ENCODE measurements at places on chromosomes 3 and 15.

- no peak for DNase-seq
Observed at GRCh38 chr3:196524527-196524926, 9.4 kb upstream of the SMCO1 start.

DNA sequence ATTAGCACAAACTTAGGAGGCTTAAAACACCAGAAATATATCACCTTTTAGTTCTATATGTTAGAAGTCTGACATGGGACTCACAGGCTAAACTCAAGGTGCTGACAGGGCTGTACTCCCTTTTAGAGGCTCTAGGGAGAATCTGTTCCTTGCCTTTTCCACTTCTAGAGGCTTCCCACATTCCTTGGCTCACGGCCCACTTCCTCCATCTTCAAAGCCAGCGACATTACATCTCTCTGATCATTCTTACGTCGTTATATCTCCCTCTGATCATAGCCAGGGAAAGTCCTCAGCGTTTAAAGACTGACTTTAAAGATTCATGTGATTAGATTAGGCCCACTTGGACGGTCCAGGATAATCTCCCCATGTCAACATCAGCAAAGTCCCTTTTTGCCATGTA is 166.3 kb downstream of the GREM1 start:
- DNase-seq = no peak

GRCh38 chr15:94360251-94360685 is 128.9 kb downstream of the MCTP2 start:
- DNase-seq = no peak

DNA sequence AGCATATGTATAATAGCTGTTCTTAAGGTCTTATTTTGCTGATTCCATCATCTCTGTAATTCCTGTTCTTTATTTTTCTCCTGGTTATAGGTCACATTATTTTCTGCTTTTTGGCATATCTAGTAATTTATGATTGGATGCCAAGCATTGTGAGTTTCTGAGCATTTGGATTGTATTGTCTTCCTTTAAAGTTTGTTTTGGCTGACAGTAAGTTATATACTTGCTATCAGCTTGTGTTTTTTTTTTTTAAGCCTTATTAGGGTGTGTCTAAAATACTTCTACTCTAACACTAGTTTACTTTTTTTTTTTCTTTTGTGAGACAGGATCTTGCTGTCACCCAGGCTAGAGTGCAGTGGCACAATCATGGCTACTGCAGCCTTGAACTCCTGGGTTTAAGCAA is 10.1 kb downstream of the MKRN2 start:
- DNase-seq = no peak

GRCh38 chr3:196974661-196975060 is 6.0 kb upstream of the PIGZ start:
- DNase-seq = no peak

GRCh38 chr3:127676921-127677351 is 4.2 kb downstream of the ABTB1 start:
- DNase-seq = no peak

GRCh38 chr3:143331350-143331749 is 211.8 kb downstream of the CHST2 start:
- DNase-seq = no peak

- DNase-seq = no peak
Observed at GRCh38 chr3:128725547-128726022, 398 bp upstream of the RAB7A start.

DNA sequence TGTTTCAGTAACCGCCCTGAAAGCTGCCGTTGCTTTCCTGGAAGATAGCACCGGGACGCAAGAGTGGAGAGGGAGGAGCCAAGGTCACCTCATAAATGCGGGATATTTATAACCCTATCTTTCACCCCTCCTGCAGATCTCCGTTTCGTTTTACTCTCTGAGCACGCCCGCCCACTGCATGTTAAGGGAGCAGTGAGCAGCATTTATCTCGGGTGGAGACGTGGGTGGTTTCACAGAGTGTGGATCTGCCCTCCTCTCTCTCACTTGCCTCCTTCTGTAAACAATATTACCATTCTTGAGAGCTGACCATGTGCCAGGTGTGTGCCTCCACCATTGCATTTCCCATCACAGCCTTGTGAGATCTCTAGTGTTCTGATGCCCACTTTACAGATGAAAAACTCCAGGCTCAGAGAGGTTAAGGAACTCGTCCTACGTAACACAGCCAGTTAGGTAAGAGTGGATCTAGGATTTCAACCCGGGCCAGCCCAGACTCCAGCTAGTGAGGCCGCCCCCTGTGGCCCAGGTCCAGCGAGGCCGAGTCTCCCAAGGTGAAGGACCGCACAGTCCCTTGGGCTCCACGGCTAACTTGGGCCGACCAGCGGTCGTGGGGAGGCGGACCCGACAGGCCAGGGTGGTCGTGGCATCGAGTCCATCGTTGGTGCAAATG is 16.9 kb upstream of the SEMA4B start:
- DNase-seq = no peak

DNA sequence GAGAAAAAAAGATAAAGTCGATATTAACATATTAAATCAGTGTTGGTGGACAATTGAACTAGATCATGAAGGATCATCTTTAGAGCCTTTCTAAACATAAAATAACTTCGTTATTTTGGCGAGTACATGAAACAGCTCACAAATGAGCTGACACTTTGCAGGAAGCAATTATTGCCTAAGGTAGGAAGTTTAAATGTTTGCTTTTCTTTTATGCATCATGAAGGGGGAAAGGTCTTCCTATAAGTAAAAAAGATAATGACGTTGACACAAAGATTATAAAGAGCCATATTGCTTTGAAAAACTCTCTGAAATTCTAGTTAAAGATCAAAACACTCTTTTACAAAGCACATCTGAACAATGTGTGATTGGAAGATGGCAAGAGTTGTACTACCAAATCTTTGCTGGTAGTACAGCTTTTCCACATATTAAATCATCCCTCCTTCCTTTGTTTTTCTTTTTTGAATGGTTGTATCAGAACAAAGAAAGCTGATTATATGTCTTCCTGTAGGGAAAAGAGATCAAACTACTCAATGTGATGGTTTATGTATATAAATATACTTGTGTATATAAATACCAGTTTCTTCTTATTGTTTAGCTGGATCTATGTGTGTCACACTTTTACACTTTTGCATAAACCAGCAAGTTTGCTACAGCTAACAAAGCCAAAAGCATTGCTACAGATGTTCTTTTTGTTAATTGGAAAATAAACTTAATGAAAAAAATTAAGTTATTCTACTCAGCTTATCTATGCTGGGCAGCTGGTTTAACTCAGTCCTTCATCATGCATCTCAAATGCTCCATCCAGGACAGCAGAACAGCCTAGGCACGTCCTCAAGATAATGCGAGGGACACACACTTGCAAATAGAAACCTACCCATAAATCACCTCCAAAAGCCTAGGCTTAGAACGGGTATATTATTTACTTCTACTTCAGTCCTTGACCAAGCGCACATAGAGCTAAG is 850.8 kb upstream of the ROBO1 start:
- no peak for DNase-seq

DNA sequence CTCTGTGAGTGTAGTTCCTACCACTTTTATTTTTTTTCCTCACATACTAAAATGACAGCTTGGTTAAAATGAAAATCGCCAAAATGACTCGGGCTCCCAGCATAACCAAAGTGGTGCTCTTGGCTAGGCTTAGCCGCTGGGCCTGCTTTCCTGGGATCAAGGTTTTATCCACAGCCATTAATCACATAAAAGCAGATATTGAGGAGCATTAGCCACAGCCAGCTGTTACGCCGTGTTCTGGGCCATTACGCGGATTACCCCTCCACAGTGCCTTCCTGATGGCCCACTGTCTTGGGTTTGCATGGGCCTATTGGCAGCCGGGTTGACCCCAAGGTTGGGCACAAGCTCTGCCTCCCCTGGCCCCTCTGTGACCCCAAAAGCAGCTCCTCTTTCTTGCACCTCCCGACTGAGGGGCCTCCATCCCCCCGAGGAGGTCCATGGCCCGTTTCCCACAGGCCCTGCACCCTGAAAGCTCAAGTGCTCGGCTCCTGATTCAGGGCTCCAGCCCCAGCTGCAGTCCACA is 30.4 kb upstream of the TRPM1 start:
- no peak for DNase-seq

DNA sequence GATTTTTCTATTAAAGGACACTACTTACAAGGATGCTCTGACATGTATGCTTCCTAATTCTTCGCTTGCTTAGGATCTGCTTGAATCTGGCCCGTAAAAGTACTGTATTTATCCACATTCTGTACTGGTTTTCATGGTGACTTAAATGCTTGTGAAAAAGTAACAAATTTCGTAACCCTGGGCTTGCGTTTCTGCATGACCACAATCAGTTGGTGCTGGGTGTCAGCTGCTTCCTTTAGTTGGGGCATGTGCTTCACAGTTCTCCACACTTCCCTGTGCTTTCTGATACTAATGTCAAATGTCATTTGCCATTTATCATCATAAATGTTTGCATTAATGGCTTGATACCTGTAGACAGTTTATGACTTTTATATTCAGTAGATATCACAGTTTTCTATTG is 218.4 kb upstream of the MLF1 start:
- no peak for DNase-seq

- DNase-seq = no peak
Observed at GRCh38 chr15:65777843-65778242, 14.2 kb downstream of the DENND4A start.

DNA sequence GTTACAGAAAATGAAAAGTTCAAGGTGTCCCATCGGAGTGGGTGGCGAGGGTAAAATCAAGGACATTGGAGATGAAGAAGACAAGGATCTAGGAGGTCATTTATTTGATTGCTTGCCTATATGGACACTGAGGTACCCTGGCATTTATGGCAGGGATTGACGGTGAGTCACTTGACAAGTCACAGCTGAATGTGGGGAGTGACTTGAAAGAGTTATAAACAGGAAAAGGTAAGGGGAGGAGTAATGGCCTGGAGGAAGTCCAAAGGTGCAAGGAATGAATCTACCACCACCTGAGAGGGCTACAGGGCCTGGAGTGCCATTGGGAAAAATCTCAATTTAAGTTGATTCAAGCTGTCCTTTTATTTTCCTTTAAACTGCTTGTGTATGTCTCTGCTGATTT is 11.8 kb upstream of the SGO1 start:
- no peak for DNase-seq

GRCh38 chr3:162285259-162285658 is 788.7 kb downstream of the OTOL1 start:
- no peak for DNase-seq

DNA sequence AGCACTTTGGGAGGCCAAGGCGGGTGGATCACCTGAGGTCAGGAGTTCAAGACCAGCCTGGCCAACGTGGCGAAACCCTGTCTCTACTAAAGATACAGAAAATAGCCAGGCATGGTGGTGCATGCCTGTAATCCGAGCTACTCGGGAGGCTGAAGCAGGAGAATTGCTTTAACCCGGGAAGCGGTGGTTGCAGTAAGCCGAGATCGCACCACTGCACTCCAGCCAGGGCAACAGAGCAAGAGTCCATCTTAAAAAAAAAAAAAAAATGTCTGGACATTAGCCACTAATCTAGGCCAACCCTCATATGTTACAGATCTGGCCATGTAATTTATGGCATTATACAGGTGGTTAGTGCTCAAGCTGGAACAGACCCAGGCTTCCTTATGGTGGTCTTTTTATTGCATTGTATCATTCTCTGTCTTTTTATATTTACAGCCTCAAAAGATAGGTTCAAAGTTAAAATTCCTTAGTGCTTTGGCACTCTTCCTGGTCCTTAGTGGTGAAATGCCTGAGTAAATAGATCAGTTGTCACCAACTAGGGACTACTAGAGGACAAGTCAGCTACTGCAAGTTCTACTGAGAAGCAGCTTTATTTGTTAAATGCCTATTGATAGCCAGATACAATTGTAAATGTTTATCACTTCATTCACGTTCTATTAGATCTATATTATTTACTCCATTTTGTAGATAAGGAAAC is 16.0 kb downstream of the STARD9 start:
- DNase-seq = no peak

DNA sequence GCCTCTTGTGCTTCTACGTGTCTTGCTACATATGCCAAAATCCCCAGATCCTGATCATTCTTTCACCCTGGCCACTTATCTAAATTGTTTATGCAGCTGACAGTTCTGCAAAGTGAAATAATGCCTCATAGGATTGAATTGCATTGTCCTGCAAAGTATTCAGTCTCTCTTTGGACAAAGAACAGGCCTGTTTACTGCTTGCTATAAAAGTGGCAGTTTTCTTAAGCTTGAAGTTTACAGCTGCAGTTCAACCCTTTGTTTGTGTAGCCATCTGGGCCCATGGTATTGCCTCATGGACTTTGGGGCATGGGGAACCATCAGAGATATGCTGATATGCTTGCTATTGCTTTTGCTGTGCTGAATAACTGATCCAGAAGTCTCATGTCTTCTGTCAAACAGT is 523.2 kb downstream of the OTOL1 start:
- DNase-seq = no peak

DNA sequence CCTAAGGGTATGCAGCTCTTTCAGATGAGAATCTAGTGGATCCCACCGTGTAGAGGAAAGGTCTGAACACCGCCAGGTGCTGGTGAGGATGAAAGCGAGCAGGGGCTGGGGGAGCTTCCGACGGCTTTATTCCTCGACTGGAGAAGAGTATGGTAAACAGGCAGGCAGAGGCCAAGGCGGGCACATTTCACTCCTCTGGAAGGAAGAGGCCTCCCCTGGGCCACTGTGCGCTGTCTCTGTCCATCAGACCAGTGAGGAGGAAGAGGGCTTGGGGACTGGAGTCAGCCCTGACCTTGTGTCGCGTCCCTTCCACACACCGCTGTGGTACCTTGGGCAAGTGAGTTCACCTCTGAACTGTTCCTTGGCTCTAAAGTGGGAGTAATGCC is 4.2 kb downstream of the GHRL start:
- DNase-seq = no peak

GRCh38 chr15:43514241-43515057 is 3.0 kb upstream of the MAP1A start:
- no peak for DNase-seq

- no peak for DNase-seq
Observed at GRCh38 chr3:57133157-57133556, 32.0 kb downstream of the IL17RD start.

GRCh38 chr3:156376199-156376598 is 178.7 kb downstream of the SSR3 start:
- no peak for DNase-seq

DNA sequence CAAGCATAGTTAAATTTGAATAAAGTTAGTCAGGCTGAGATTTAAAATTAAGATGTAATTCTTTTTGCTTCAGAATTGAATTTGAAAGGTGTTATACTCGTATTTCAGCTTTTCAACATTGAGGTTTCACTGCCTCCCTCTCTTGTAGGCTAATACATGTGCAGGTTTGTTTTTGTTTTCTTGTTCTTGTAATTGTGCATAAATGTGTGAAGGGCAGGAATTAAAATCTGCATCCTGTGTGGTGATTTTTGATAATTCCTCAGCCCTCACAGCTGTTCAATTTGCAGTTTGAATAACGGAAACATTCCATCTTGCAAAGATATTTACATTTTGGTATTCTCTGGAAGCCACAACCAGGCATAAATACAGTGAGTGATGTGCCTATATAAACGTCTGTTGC is 24.9 kb upstream of the PLSCR1 start:
- DNase-seq = no peak

DNA sequence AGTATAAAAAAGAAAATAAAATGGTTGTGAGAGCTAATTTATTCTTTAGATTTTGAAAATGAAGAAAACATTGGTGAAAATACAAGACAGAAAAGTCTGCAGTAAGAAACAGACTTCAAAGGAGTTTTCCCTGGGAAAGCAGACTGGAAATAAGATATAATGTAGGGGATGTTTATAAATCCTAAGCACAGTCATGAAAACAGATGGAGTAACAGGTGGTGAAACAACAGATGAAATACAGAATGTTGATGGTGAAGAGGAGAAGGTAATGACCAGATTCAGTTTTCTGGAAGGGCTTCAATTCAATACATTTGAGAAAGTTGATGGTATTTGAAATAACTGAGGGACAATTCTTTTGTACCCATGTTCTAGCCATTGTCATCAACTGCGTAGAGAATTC is 353.9 kb downstream of the CHL1 start:
- no peak for DNase-seq

GRCh38 chr3:148697306-148698189 is at the start of gene AGTR1:
AGTR1 (plus strand) TSS chr3:148697903; CDS start chr3:148741036, 43,133 bp downstream.
- DNase-seq = no peak
